AG09309 (cell line): ENCODE measurements at places on chromosomes 3 and 15.

GRCh38 chr3:113035387-113035982, 44.7 kb downstream of the GTPBP8 start:
- DNase-seq: no peak

GRCh38 chr15:76391309-76391708, 54.7 kb downstream of the ISL2 start:
- DNase-seq: no peak

- DNase-seq: peak; percentile 17
Measured at GRCh38 chr3:184662187-184662586, 49.7 kb downstream of the MAGEF1 start.

DNA sequence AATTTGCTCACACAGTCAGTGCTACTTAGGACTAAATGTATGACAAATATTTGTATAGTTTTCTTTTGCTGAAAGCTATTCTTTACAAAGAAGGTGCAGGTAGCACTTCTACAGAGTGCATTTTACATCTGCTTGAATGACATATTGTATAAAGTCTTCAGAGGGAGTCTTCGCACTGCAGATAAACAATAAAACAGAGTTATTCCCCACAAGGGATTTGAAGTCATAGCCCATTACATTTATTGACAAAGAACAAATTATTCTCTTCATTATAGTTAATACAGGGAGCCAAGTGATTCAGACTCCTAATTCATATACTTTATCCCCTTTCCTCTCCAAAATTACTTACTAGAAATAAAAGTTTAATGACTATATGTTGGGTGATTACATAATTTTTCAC, 529.7 kb downstream of the EDEM1 start:
- DNase-seq: no peak

DNA sequence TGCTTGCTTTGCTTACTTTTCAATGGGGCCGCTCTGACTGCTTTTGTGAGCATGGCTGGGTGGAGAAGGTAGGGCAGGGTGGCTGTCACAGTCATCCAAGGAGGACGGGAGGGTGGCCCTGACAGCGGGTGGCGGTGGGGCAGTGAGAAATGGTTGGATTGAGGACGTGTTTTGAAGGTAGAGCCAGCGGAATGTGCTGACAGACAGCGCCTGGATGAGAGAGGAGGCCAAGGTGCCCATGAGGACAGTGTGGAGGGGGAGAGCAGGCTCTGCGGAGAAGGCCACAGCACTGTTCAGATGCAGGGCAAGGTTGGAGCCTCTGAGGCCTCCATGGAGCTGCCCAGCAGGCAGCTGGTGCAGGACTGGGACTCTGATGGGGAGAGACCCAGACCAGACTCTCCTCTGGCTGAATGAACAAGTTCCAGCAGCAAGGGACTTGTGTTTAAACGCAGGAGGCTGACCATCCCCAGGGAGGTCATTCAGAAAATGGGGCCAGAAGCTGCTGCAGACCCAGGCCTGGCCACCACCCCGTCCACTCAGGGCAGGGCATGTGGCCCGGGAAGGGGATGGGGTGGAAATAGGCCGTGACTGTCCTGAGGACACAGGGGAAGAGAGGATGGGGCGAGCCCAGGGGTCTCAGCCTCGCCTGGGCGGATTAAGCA, 120.3 kb upstream of the PRR20G start:
- no peak for DNase-seq

- DNase-seq: peak; percentile 67
Measured at GRCh38 chr15:41944313-41944940, 27.9 kb downstream of the EHD4 start.

DNA sequence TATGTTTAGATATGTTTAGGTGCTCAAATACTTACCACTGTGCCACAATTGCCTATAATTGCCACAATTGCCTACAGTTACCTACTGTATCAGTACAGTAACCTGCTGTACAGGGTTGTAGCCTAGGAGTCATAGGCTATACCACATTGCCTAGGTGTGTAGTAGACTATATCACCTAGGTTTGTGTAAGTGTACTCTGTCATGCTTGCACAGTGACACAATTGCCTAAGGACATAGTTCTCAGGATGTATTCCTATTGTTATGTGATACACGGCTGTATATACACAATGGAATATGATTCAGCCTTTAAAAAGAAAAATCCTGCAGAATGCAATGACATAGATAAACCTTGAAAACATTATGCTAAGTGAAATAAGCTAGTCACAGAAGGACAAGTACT, 264.8 kb downstream of the RAP2B start:
- DNase-seq: no peak

- DNase-seq: no peak
Measured at GRCh38 chr3:128072454-128073184, 20.4 kb downstream of the SEC61A1 start.
